ENCODE measurements at places on chromosomes 5 and 9.

GRCh38 chr9:85108746-85109145 is 439.2 kb downstream of the NTRK2 start:
- DNase-seq, result no peak

DNA sequence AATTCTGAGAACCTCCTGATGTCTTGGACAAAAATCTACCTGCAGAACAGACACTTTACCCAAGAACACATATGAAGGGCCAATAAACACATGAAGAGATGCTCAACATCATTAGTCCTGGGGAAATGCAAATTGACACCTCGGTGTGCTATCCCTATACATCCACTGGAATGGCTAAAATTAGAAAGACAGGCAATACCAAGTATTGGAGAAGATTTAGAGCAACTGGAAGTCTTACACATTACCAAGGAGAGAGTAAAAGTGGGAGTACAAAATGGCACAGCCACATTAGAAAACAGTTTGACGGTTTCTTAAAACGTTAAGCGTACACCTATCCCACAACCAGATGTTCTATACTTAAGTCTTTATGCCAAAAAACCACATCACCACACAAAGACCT is 3.3 kb upstream of the TDRD7 start:
- DNase-seq, result no peak

- DNase-seq, result no peak
These were observed 1452.2 kb upstream of the ACO1 start for GRCh38 chr9:30932226-30932625.

DNA sequence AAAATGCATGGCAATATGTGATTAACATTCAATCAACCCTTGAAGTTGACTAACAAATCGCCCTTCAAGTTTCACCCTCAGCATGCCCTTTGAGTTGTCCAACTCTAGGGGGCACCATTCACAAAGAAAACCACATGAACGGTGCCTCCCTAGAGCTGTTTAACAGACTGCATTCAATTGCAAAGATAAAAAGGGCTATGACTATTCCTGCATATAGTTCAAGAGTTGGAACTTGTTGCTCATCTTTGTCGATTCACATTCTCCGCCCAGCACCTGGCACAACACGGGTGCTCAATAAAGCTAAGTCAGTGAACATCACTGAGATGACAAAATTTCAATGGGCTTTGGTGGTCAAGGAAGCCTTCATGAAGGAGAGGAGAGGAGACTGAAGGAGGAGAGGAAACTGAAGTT is 69.6 kb upstream of the SLC30A5 start:
- no peak for DNase-seq
